ENCODE measurements at places on chromosomes 13 and 19. TPM values are rescaled to one million over a fixed set of nuclear protein-coding genes. Genes with fewer than 3 reads are reported as not detected.

GRCh38 chr13:33322543-33322809 is 36.9 kb upstream of the STARD13 start:
- no peaks in the 10 kb centered on the region for H3K27me3 ChIP-seq
- peak overlapping the region; percentile 81 for H3K27ac ChIP-seq
- DNase-seq = peak; percentile 93
- H3K4me1 ChIP-seq = peaks cover 4% of the 10 kb centered on the region
- H3K36me3 ChIP-seq = no peaks in the 10 kb centered on the region

GRCh38 chr19:33477781-33478180 is 43.8 kb downstream of the PEPD start:
- H3K4me1 ChIP-seq = no peaks in the 10 kb centered on the region
- H3K27me3 ChIP-seq = no peaks in the 10 kb centered on the region
- no peak overlapping the region for H3K27ac ChIP-seq
- no peak for DNase-seq
- no peak overlapping the region for H3K4me3 ChIP-seq
- no peaks in the 10 kb centered on the region for H3K36me3 ChIP-seq

GRCh38 chr19:15223649-15224361 is 8.4 kb downstream of the EPHX3 start:
- peaks cover 10% of the 10 kb centered on the region for H3K4me1 ChIP-seq
- no peak for DNase-seq
- H3K27ac ChIP-seq = peak overlapping the region; percentile 90
- H3K36me3 ChIP-seq = no peaks in the 10 kb centered on the region
- H3K4me3 ChIP-seq = peak overlapping the region; percentile 56

DNA sequence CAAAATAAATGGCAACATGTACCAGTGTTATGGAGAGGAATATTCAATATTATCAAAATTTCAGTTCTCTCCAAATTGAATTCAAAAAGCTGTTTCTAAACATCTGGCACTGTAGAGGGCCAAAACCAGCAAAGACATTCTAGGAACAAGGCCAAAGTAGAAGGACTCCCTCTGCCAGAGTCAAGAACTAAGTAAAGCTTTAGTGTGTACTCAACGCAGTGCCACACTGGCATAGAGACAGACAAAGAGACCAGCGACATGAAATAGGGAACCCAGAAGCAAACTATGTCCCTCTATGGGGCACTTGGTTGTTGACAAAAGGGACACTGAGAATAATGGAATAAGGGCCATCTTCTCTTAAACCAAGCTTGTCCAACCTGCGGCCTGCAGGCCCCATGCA is 15.6 kb downstream of the SCGB2B2 start:
- no peak overlapping the region for H3K27ac ChIP-seq
- no peak overlapping the region for H3K4me3 ChIP-seq

DNA sequence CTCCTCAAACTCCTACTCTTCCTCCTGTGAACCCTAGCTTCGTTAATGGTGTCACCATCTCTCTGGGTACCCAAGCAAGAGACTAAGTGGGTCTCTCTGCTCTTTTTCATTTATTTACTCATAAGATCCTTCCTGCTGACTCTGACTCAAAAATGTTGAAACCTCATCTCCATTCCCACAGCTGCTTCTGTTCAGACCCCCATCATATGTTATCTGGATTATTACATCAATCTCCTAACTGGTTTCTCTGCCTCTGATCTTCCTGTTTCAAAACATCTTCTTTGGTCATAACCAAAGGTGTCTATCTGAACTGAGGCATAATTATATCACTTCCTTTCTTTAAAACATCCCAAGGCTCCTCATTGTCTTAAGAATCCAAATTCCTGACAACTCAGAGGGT is 2.0 kb upstream of the MEDAG start:
- H3K4me1 ChIP-seq = peaks cover 11% of the 10 kb centered on the region
- H3K36me3 ChIP-seq = no peaks in the 10 kb centered on the region
- no peak overlapping the region for H3K4me3 ChIP-seq
- DNase-seq = no peak
- no peaks in the 10 kb centered on the region for H3K27me3 ChIP-seq

DNA sequence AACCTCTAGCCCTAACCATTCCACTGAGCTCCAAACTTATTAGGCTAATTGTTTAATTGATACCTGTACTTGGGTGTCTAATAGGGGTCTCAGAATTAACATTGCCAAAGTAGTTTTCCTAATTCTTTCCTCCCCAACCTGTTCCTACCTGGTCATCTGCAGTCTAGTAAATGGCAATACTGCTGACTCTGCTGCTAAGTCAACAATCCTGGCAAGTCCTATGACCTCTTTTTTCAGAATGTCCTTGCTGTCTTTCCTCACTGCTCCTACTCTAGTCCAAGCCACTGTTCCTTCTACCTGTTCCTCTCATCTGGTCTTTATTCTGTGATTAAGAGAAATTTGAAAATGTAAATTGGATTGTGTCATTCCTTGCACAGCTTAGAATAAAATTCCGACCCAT is 143.9 kb downstream of the MTUS2 start:
- no peak for DNase-seq
- no peak overlapping the region for H3K4me3 ChIP-seq
- no peaks in the 10 kb centered on the region for H3K36me3 ChIP-seq
- H3K27me3 ChIP-seq = no peaks in the 10 kb centered on the region

DNA sequence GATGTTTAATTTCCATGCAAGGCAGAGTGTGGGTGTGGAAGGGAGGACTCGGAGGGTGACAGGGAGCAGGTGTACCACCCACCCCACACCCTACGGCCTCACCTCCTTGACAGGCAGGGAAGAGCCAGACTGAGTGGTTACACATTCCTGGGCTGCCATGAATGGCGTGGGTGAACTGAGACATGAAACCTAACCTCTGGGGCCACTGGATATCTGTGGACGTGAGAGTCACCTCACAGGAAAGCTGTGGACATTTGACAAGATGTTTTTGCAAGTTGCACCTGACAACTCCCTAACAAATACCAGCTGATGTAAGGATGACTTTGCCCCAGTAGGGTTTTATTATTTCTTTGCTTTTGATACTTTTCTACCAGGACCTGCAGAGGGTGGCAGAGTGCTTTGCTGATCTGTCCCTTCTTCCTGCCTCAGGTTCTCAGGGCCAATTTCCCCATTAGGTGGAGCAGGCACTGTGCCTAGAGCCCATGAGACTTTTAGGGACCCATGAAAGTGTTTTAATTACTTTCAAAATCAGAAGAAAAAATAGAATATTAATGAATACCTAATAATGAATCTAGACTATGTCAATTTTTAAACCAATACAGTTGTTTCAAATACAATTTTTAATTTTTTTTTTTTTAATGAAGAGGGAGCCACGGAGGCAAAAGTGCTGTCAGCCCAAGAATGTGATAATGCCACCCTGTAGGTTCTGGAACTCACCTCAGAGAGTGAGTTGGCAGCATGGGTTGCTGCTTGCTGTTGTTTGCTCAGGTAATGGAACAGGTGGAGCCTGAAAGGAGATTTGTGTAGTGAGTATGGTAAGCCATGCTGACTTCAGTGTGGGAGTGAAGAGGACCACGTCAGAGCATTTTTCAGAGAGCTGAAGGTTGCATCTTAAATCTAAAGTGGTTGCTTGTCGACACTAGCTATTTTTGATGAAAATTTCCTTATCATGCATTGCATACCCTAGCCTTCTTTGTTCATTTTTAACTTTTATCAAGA is 58.0 kb upstream of the CYSLTR2 start:
- H3K4me3 ChIP-seq = no peak overlapping the region
- no peaks in the 10 kb centered on the region for H3K36me3 ChIP-seq
- peak; percentile 65 for DNase-seq
- no peak overlapping the region for H3K27ac ChIP-seq
- no peaks in the 10 kb centered on the region for H3K27me3 ChIP-seq

DNA sequence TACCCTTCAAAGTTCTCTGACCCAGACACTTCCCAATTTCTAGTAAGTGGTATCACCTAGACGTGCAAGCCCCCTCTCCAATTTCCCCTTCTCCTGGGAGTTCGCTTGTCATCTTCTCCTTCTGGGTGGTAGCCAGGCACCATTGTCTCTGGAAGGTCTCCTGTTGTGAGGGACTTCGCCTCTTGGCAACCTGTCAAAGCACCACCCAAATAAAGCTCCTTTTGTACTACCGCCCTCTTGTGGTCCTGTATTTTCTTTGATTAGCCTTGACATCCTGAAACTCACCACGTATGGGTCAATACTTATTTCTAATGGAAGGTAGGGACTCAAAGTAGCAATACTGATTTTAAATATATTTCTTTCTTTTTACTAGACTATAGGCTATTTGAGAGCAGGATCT is 8.2 kb downstream of the GPC5 start:
- no peak overlapping the region for H3K4me3 ChIP-seq
- no peak overlapping the region for H3K27ac ChIP-seq
- H3K36me3 ChIP-seq = no peaks in the 10 kb centered on the region
- H3K27me3 ChIP-seq = no peaks in the 10 kb centered on the region

- H3K36me3 ChIP-seq = no peaks in the 10 kb centered on the region
- DNase-seq = no peak
- H3K27ac ChIP-seq = no peak overlapping the region
- H3K27me3 ChIP-seq = no peaks in the 10 kb centered on the region
- H3K4me3 ChIP-seq = no peak overlapping the region
- H3K4me1 ChIP-seq = no peaks in the 10 kb centered on the region
Observed at GRCh38 chr13:42798118-42798517, 16.7 kb downstream of the FAM216B start.

ZSWIM9 gene
- polyA plus RNA-seq = 0.29 TPM

OR10H1 gene
- not detected for polyA plus RNA-seq

KIR2DL4 gene
- not detected for polyA plus RNA-seq

RTBDN gene
- polyA plus RNA-seq = not detected

DPF1 gene
- 1.6 TPM for polyA plus RNA-seq
